ENCODE measurements at places on chromosomes 7 and 10.

DNA sequence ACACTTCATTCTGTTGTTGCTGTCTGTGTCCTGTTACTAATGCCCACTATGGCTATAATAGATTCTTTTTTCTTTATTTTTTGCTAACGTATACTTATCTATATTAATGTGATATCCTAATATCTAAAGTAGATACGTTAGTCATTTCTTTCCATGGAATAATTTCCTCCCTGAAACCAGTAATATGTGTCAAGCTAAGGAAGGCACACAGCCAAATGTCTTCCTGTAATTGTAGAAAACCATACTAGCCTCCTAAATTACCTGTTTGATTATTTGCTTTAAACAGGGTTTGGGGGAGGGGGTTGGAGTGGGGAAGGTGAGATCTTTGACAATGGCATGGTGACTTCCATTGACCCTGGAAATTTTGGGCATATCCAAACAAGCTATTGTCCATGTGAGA lies 56.4 kb downstream of the THNSL1 start:
- DNase-seq = no peak

- DNase-seq = no peak
Observed at GRCh38 chr10:26464632-26465280, 26.6 kb downstream of the APBB1IP start.

- DNase-seq = peak; percentile 28
Observed at GRCh38 chr10:96238646-96239623, 32.4 kb downstream of the BLNK start.

DNA sequence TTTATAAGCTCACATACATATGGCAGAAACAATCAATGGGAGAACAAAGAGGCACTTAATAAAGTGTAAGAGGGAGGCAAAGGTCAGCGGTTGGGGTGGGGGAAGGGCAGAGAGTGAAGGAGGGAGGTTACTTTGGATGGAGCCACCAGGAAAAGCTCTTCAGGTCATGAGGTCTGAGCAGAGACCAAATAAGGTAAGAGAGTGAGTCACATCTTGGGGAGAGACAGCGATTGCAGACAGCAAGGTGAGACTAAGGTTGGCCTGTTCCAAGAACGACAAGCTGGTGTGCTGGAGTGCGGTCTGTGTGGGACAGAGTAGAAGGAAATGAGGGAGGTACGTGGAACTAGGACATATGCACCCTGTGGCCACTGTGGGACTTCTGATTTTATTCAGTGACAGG lies 74.3 kb upstream of the TOMM7 start:
- DNase-seq = no peak

DNA sequence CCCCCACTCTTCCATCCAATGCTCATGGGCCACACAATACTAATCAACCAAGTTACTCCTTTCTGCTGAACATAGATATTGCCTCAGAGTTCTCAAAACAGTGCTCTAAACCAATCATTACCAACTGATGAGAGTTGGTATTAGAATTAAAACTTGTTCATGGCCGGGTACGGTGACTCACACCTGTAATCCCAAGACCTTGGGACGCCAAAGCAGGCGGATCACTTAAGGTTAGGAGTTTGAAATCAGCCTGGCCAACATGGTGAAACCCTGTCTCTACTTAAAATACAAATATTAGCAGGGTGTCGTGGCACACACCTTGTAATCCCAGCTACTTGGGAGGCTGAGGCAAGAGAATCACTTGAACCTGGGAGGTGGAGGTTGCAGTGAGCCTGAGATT lies 8.2 kb downstream of the TM9SF3 start:
- DNase-seq = no peak

DNA sequence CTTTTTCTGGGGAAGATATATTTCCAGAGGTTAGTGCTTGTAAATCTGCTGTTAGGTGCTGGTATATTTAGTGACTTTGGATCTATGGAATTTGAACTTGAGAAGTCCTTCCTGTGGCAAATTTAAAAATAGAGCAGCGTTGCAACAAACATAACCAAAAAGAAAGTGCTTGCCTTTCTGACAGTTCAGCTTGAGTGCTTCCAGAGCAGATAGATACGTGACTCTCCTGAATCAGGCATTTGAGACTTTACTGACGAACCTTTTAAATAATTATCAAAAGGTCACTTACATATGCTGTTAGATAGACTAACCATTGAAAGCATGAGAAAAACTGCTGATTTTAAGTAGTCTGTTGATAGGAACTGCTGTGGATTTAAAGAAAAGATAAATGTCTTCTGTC lies 387.5 kb upstream of the LRRTM3 start:
- DNase-seq = no peak
